ENCODE measurements at places on chromosomes 7 and 10. TPM values are rescaled to one million over a fixed set of nuclear protein-coding genes. Genes with fewer than 3 reads are reported as not detected.
A peak's percentile ranks its signal among the peaks of the same experiment; 100 is the strongest.

Gene INA
- 0.50 TPM for total RNA-seq

Gene CNPY1
- total RNA-seq: not detected

Gene SPDYE1
- under 0.01 TPM for total RNA-seq

Gene NPFFR1
- total RNA-seq: not detected

Gene LRMDA
- total RNA-seq: 1.0 TPM

GRCh38 chr10:70914316-70914864 is 26.0 kb upstream of the PCBD1 start:
- H3K27me3 ChIP-seq: peaks cover 6% of the 10 kb centered on the region
- H3K4me1 ChIP-seq: no peaks in the 10 kb centered on the region
- no peaks in the 10 kb centered on the region for H3K36me3 ChIP-seq

- no peaks in the 10 kb centered on the region for H3K36me3 ChIP-seq
- no peak for DNase-seq
- H3K27ac ChIP-seq: no peak overlapping the region
- no peaks in the 10 kb centered on the region for H3K4me1 ChIP-seq
- no peaks in the 10 kb centered on the region for H3K27me3 ChIP-seq
Measured at GRCh38 chr7:22196429-22196828, 160.5 kb downstream of the RAPGEF5 start.

DNA sequence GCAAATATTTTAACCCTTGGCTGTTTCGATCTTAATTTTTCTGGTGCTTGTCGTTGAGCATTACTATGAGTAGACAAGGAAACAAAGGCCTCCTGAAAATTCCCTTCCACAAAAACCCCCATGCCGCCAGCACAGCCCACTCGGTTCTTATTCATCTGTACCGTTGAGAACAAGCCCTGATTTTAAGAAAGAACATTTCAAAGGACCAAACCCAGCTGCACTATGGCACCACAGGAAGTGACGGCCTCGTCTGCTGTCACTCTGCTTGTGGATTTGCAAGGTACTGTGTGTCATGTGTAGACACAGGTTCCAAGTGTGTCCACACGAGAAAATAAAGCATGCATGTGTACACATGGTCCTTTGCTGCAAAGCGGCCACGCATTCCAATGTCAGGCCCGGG is 285.2 kb downstream of the DNAJB6 start:
- H3K27me3 ChIP-seq: no peaks in the 10 kb centered on the region
- H3K4me3 ChIP-seq: no peak overlapping the region
- H3K27ac ChIP-seq: no peak overlapping the region
- H3K36me3 ChIP-seq: no peaks in the 10 kb centered on the region
- DNase-seq: no peak

DNA sequence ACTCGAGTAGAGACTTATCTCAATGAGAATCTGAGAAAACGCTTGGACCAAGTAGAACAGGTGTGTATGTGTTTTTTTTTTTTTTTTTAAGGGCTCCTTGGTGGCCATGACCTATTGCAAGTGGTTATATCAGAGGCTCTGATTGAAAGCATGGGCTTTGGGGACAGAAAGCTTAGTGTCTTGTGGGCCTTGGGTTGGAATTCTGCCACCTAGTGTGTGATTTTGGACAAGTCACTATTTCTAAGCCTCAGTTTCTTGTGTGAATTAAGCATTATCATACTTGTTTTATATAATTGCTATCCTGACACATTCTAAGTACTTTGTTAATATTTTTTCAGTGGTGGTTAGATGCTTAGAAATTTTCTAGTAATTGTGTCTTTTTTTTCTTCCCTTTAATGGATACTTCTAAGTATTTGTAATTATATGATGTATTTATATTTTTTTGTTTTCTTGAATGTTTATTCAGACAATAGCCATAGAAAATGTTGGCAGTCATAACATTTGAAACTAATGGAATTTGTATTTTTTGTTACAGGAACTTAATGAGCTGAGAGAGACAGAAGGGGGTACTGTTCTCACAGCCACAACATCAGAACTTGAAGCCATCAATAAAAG is 33.1 kb downstream of the SMC3 start:
- no peak overlapping the region for H3K4me3 ChIP-seq
- H3K27ac ChIP-seq: no peak overlapping the region
- no peaks in the 10 kb centered on the region for H3K4me1 ChIP-seq
- H3K27me3 ChIP-seq: no peaks in the 10 kb centered on the region
- DNase-seq: peak; percentile 76

- no peak overlapping the region for H3K4me3 ChIP-seq
- no peaks in the 10 kb centered on the region for H3K36me3 ChIP-seq
- H3K27ac ChIP-seq: no peak overlapping the region
- DNase-seq: no peak
- H3K4me1 ChIP-seq: no peaks in the 10 kb centered on the region
Measured at GRCh38 chr10:113241599-113242360, 291.7 kb downstream of the TCF7L2 start.

- H3K27ac ChIP-seq: no peak overlapping the region
- H3K27me3 ChIP-seq: no peaks in the 10 kb centered on the region
- no peak for DNase-seq
- no peaks in the 10 kb centered on the region for H3K36me3 ChIP-seq
- peaks cover 10% of the 10 kb centered on the region for H3K4me1 ChIP-seq
- H3K4me3 ChIP-seq: no peak overlapping the region
Measured at GRCh38 chr10:110444004-110444337, 53.7 kb upstream of the DUSP5 start.

DNA sequence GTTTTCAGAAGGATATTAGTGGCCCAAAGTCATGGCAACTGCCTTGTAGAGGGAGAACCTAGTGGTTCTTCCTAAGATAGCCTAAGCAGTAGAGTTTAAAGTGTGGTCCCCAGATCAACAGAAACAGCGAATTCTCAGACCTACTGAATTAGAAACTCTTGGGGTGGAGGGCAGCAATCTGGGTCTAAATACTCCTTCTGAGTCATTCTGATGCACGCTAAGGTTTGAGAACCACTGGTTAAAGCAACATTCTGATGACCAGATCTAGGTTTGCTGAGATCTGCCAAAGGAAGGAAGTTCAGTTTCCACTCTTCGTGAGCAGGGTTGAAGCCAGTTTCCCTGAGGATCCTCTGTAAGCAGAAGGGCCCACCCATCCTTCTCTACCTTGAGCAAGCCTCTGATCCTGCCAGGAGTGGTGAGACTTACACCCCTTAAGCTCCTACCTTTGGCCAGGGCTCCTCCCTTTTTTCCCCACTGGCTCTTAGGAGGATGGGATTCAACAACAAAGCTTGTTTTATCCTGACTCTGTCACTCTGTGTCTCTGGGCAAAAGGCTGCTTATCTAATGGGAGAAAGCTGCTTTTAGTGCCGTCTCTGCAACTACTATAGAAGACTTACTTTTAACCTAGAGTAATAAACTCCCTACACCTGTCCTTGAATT is 26.8 kb upstream of the TRUB1 start:
- no peaks in the 10 kb centered on the region for H3K4me1 ChIP-seq
- no peak overlapping the region for H3K4me3 ChIP-seq
- H3K27ac ChIP-seq: no peak overlapping the region
- H3K36me3 ChIP-seq: no peaks in the 10 kb centered on the region

DNA sequence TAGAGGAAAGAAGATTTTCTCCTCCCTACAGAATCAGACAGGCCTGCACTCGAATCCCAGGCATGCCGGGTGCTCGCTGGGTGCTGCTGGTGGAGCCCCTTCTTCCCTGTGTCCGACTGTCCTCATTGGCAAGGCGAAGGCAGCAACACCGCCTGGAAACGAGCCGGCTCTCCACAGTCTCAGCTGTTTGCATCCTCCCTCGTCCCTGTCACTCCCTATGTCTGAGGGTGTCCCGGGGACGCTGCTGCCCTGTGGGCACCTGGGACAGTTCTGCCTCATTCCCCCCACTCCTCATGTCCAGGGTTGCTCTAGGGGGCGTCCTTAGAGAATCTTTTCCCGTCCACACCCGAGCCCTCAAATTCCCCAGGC is 31.6 kb upstream of the TMEM72 start:
- no peak overlapping the region for H3K4me3 ChIP-seq
- H3K27ac ChIP-seq: no peak overlapping the region
- H3K27me3 ChIP-seq: peaks cover 18% of the 10 kb centered on the region
- H3K4me1 ChIP-seq: peaks cover 4% of the 10 kb centered on the region

DNA sequence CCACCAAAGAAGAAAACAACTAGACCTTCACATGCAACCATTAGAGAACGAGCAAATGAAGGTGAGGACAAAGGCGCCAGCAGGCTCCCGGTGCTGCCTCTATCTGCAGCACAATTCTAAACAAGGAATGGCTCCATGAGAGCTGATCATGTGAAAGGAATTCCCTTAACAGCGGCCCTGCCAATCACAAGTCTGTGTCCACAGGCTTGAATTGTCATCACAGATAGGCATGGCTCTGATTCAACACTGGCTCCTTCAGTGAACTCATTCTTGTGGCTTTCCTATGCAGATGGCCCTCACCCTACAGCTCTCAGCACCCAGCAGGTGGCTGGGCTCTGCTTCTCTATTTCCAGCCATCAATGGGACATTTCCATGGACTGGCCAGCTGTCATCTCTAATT is 36.2 kb downstream of the LAMB1 start:
- H3K4me1 ChIP-seq: peaks cover 12% of the 10 kb centered on the region
- no peak overlapping the region for H3K4me3 ChIP-seq
- no peaks in the 10 kb centered on the region for H3K27me3 ChIP-seq
- DNase-seq: peak; percentile 96

GRCh38 chr10:79176949-79177602 is 108.3 kb downstream of the ZMIZ1 start:
- H3K4me1 ChIP-seq: peaks cover 55% of the 10 kb centered on the region
- no peaks in the 10 kb centered on the region for H3K27me3 ChIP-seq
- H3K36me3 ChIP-seq: peaks cover 9% of the 10 kb centered on the region
- H3K4me3 ChIP-seq: no peak overlapping the region
- H3K27ac ChIP-seq: peak overlapping the region; percentile 76

- H3K4me1 ChIP-seq: peaks cover 6% of the 10 kb centered on the region
- peaks cover 17% of the 10 kb centered on the region for H3K27me3 ChIP-seq
- no peaks in the 10 kb centered on the region for H3K36me3 ChIP-seq
- H3K27ac ChIP-seq: no peak overlapping the region
- H3K4me3 ChIP-seq: peak overlapping the region; percentile 65
Measured at GRCh38 chr7:121330053-121330833, 1.4 kb downstream of the WNT16 start.

GRCh38 chr7:17183630-17184328 is 114.7 kb upstream of the AHR start:
- H3K4me1 ChIP-seq: no peaks in the 10 kb centered on the region
- no peaks in the 10 kb centered on the region for H3K36me3 ChIP-seq
- no peak overlapping the region for H3K27ac ChIP-seq
- peak; percentile 46 for DNase-seq
- H3K4me3 ChIP-seq: no peak overlapping the region

DNA sequence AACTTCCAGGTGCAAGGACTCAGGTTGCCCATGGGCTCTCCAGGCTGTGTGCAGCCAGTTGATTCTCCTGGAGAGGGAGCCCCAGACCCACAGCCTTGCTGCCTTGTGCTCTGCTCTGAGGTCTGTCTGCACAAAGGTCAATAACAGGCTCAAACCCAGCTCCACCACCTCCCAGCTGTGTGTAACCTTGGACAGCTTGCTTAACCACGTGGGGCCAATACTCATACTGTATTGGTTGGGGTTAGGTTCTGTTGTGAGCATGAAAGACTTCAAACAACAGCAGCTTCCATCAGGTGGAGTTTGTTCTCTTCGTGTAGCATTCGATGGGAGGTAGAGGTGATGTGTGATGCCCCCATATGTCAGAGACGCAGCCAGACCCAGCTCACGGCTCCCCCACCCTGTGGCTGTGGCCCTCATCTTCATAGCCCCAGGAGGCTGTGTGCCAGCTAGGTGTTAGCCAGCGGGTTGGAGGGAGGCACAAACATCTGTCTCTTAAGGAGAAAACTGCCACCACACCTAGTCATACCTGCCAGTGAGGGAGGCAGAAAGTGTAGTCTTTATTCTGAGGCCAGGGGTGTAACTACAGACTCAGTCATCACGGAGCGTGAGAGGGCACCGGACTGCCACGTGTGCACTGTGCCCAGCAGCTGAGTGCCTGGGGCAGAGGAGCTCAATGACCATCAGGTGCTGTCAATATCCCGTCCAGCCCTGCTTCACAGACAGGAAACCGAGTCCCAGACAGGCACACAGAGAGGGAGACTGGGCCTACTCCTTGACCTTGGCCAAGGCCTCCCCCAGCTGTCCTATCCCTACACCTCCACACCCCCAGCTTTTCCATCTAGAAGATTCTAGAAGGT is 8.1 kb upstream of the POLD2 start:
- no peak overlapping the region for H3K27ac ChIP-seq
- no peaks in the 10 kb centered on the region for H3K36me3 ChIP-seq
- H3K27me3 ChIP-seq: no peaks in the 10 kb centered on the region
- H3K4me3 ChIP-seq: no peak overlapping the region

DNA sequence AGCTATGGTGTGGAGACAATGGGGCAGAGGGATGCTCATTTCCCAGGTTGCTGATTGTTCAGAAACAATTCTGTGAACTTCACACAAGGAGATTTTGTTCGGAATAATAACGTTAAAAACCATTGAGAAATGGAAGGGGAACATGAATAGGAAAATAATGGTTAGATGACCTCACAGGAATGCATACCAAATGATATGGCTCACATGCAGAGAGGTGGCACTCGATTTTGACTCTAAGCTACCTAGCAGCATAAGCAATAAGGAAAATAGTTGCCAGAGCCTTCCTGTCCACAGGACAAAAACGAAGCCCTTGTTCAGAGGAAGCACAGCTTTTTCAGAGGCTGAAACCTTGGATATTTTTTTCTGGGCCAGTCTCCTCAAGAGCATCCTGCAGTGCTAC is 293.1 kb downstream of the ZEB1 start:
- no peaks in the 10 kb centered on the region for H3K27me3 ChIP-seq
- H3K27ac ChIP-seq: no peak overlapping the region
- DNase-seq: no peak
- H3K36me3 ChIP-seq: no peaks in the 10 kb centered on the region
- H3K4me3 ChIP-seq: no peak overlapping the region

GRCh38 chr10:123472606-123473005 is 193.5 kb upstream of the GPR26 start:
- no peaks in the 10 kb centered on the region for H3K36me3 ChIP-seq
- H3K4me3 ChIP-seq: no peak overlapping the region
- no peaks in the 10 kb centered on the region for H3K27me3 ChIP-seq
- H3K4me1 ChIP-seq: no peaks in the 10 kb centered on the region

- DNase-seq: no peak
- H3K27me3 ChIP-seq: no peaks in the 10 kb centered on the region
- H3K36me3 ChIP-seq: no peaks in the 10 kb centered on the region
- H3K4me3 ChIP-seq: no peak overlapping the region
- no peak overlapping the region for H3K27ac ChIP-seq
- no peaks in the 10 kb centered on the region for H3K4me1 ChIP-seq
Measured at GRCh38 chr7:37267251-37267650, 181.4 kb downstream of the ELMO1 start.

DNA sequence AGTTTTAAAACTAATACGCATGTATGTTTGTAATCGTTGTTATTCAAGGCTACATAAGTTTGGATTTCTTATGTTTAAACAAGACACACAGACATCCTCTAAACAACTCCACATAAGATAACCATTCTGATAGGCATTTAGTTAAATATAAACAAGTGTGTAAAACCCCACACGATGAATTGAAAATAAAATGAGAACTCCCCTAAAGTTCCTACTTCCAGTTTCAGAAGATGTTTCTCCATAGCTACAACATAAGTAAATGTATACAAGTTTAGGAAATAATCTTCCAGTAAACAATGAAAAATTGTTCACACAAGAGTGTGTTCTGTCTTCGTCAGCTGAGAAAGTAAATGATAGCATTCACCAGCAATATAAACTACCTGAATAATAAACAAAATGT is 246.8 kb downstream of the RNLS start:
- DNase-seq: no peak
- H3K4me3 ChIP-seq: no peak overlapping the region
- H3K4me1 ChIP-seq: no peaks in the 10 kb centered on the region
